Stimulated activated CD8-positive, alpha-beta memory T cell treated with anti-CD3 and anti-CD28 coated beads, Interleukin-7, amount 100 ng/mL, for 24 hours (primary cell): ENCODE measurements at places on chromosomes 4 and X.

DNA sequence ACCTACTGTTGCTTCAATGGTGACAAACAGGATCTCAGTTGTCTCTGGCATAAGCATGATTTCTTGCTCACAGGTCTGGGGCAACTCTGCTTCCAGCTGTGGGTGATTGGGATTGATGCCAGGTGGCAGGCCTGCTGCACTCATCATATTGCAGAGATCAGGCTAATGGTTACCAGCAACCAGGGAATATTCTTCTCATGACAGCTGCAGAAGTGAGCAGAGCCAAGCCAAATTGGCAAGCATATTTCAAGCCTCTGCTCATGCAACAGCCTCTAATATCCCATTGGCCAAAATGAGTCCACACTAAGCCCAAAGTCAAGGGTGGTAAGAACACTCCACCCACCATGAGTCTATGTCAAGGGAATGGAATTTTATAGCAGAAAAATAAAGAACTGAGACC, 26.7 kb upstream of the TBC1D19 start:
- no peak for DNase-seq

- DNase-seq: no peak
Observed at GRCh38 chrX:15606136-15606535, 5.4 kb upstream of the ACE2 start.

- no peak for DNase-seq
Observed at GRCh38 chrX:19190902-19191301, 68.6 kb upstream of the ADGRG2 start.

- DNase-seq: no peak
Observed at GRCh38 chrX:82224961-82225360, 1023.1 kb downstream of the SH3BGRL start.

GRCh38 chr4:186058253-186058979, 10.5 kb upstream of the TLR3 start:
- no peak for DNase-seq

- DNase-seq: no peak
Observed at GRCh38 chrX:110462957-110463356, 104.3 kb downstream of the RTL9 start.

- DNase-seq: no peak
Observed at GRCh38 chr4:148376151-148376550, 66.1 kb downstream of the NR3C2 start.

DNA sequence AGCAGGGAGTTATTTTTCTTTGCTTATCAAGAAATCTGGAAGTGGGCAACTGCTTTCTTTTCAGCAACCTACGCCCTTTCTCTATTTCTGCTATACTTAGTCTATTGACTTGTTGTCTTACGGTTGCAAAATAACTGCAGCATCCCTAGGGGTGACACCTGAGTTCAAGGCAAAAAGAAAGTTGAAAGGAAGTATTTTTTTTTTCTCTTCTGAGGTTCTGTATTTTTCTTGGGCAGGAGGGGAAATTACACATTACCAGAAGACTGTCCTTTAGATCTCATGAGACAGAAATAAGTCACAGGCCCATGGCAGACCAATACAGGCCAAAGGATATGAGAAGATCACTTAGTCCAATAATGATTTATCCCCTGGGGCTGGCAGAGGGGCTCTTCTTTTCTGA, 204.7 kb upstream of the CASK start:
- no peak for DNase-seq

- DNase-seq: no peak
Observed at GRCh38 chr4:89166971-89167475, 55.7 kb downstream of the TIGD2 start.

- DNase-seq: no peak
Observed at GRCh38 chr4:5708449-5709206, at the start of gene EVC2. EVC2 (minus strand) TSS chr4:5708559; CDS start chr4:5708513, 46 bp downstream.

- DNase-seq: no peak
Observed at GRCh38 chr4:80219301-80220025, 22.2 kb downstream of the PRDM8 start.

DNA sequence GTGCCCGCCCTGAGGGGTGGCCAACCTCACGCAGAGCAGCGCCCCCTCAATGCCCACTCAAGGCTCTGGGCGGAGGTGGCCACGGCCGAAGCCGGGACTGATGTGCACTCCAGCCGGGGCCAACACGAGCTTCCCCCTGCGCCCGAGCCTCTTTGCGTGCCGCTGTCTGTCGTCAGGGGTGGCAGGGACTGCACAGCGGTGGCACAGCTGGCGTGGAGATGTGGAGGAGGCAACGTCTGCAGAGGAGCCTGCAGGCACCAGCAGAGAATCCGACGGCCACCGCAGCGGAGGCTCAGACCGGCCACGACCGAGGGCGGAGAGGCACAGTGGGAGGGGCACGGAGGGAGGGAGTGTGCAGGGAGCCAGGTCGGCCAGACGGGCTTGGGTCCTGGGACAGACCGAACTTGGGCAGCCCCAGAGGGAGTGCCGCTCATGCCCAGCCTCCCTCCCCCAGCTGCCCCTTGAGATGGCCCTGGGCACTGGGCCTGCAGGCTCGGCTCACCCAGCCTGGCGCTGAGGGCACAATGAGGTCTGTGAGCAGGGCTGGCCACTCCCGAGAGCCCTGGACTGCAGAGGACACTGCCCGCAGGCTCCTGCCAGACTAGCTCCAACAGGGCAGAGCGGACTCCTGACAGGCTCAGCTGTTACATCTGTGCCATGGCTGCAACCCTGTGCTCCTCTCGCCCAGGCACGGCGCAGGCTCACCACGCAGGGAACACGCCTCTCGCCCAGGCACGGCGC, 46.5 kb upstream of the CPLX1 start:
- DNase-seq: no peak

DNA sequence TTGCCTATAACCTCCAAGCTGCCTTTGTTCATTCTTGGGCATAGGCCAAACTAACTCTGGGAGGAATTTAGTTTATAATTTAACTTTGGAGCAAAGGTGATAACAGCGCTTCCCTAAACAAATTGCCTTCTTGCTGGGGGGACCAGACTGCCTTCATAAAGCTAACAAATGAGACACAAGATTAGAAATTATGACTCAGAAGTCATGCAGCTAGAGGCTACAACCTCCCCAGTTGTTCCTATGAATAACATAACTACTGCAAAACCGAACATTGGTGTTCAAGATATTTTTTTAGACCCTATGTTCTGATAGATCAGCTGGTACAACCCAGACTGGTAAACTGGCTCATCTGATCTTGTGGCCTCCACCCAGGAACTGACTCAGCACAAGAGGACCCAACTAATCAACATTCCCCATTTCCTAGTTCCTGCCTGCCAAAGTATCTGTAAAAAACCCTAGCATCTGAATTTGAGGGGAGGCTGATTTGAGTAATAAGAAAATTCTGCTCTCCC, 22.0 kb upstream of the TMPRSS11B start:
- no peak for DNase-seq

GRCh38 chr4:42167709-42168108, 15.3 kb upstream of the BEND4 start:
- no peak for DNase-seq

DNA sequence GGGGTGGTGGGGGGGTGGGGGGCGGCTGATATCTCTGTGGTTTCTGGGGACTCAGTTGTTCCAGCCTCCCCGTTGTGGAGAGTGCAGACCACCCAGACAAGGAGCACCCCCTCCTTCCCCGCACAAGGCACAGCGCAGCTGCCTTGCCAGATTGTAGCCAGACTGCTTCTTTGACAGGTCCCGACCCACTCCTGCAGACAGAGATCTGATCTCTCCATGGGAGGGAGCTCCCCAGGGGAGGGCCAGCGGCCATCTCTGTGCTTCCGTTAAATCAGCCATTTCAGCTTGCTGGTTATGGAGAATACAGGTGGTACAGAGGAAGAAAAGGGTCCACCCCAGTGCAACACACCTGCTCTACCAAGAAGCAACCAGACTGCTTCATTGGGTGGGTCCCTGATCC, 80.8 kb downstream of the FGF16 start:
- DNase-seq: no peak

DNA sequence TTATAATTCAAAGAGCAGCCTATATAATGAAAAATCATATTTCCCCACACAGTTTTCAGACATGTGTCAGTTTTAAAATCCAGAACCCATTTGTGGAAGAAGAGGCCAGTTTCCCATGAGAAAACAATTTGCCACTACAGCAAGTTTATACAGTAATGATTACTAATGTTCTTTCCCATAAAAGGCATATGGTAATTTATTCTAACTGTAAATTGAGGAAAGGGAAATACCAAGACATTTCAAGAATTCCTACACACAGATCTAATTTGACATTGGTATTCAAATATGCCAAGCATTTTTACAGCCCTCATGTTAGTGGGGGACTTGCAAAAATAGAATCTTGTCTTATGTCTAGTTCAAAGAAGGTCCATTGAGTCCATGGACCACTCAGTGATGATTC, 1368.6 kb downstream of the FSTL5 start:
- DNase-seq: no peak

DNA sequence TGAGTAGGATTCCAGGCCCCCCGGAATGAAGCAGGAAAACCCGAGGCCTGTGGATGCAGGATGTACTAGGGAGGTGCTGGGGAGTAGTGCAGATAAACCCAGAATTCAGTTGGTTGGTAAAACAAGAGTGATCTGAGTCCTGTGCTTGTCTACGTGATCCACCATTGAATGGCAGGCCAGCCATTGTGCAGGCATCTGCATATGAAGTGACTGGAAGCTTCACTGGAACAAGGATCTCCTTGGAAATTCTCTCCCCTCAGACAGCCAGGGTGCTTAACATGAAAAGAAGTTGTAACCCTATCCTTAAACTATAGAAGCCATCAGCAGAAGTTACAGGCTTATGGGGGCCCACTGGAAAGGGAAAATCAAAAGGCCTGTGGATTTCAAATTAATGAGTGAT, 656 bp upstream of the GSPT2 start:
- no peak for DNase-seq

GRCh38 chr4:71288875-71289274, 49.9 kb upstream of the SLC4A4 start:
- no peak for DNase-seq

GRCh38 chr4:77593993-77594392, 11.6 kb upstream of the CXCL13 start:
- no peak for DNase-seq

GRCh38 chrX:54747733-54748393, 50.2 kb downstream of the ITIH6 start:
- DNase-seq: no peak

DNA sequence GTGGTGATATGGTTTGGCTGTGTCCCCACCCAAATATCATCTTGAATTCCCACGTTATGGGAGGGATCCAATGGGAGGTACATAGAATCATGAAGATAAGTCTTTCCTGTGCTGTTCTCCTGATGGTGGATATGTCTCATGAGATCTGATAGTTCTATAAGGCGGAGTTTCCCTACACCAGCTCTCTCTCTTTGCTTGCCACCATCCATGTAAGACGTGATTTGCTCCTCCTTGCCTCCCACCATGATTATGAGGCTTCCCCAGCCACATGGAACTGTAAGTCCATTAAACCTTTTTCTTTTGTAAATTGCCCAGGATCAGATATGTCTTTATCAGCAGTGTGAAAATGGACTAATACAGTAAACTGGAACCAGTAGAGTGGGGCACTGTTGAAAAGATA, 39.5 kb downstream of the HSD17B13 start:
- no peak for DNase-seq

DNA sequence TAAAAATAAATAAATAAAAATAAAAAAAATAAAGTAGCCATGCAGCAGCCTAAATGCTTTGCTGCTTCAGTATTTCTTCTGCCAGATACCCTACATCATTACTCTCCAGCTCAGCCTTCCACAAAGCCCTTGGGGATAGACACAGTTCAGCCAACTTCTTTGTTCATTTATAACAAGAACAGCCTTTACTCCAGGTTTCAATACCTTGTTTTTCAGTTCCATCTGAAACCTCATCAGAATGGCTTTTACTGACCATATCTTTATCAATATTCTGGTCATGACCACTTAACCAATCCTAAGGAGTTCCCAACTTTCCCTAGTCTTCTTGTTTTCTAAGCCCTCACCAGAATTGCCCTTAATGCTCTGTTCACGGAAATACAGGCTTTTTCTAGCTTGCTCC, 128.3 kb upstream of the MED14 start:
- DNase-seq: no peak

GRCh38 chr4:98522062-98522461, 136.3 kb downstream of the TSPAN5 start:
- no peak for DNase-seq

DNA sequence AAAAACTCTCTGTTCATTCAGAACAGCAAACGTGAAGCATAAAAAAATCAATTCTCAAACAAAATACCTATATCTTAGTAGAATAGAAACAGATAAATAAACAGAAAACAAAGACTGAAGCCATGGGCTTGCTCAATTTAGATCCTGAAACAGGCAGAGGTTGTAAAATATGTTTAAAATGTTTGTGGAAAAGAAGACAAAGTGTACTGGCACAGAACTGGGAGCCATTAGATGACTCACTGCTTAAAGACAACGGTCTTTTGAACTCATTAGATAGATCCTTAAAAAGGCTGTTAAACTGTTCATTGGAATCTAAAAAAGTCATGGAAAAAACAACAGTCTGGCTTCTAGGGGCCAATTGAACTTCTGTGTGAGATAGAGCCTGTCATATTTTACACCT, 247.0 kb upstream of the NDST4 start:
- DNase-seq: no peak

DNA sequence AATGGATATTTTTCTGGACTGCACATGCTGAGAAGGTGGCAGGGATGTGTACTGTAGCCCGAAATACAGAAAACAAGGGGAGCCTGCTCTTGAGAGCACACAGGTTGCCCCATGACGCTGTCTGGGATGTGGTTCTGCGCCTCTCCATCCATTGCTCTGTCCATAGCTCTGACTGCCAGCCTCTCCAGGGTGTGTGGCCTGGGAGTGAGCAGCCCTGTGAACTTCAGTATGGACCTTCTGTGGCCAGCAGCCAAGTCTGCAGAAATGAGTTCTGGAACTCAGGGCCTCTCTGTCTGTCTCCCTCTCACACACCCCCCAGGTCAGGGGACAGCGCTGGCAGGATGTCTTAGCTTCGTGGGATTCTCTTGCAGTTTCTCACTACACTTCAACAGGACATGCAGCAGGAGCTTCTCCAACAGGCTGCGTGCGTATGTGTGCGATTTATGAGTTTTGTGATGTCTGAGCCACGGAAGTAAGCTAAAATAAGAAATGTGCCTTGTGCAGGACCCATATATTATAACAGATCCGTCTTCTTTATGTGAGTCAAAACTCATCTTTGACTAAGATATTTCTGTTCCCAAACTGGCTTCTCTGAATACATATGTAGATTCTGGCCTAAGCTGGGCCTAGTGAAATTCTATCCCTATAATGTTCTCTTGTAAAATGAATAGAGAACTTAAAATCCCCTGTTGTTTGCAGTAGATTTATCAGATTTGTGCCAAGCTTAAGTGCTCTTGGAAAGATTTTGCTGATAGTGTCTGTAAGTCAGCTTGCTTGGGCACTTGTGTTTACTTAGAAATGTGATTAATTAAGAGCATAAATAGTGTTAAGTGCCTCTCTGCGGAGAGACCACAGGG, 40.0 kb downstream of the PROM1 start:
- DNase-seq: no peak

GRCh38 chrX:106933538-106933961, 13.3 kb downstream of the CLDN2 start:
- no peak for DNase-seq

DNA sequence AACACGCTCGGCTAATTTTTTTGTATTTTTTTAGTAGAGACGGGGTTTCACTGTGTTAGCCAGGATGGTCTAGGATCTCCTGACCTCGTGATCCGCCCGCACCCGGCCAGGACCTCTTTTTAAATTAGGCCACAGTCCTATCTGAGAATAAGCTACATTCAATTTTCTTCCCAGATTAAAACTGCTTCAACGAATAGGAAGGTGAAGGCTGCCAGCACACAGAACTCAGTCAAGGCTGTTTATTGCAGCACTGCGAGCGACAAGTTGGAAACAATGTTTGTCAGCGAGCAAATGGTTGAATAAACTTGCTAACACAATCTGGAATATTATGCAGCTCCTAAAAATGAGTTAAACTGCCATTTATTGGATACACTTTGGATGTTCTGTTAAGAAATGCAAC, 1.9 kb downstream of the GRPEL1 start:
- no peak for DNase-seq
